ENCODE measurements at places on chromosomes 12 and 14. TPM values are rescaled to one million over a fixed set of nuclear protein-coding genes. Genes with fewer than 3 reads are reported as not detected.

Gene PPFIA2
- polyA plus RNA-seq, result 1.4 TPM

Gene TMEM106C
- polyA plus RNA-seq, result 56.1 TPM

Gene BHLHE41
- polyA plus RNA-seq, result 6.1 TPM

Gene SLC25A21
- polyA plus RNA-seq, result 1.4 TPM

Gene CIPC
- polyA plus RNA-seq, result 24.2 TPM

Gene FSCB
- polyA plus RNA-seq, result not detected

Gene MYO1H
- not detected for polyA plus RNA-seq

Gene JPH4
- polyA plus RNA-seq, result 3.4 TPM

Gene CLEC7A
- polyA plus RNA-seq, result 1.5 TPM

Gene KRT78
- 1.9 TPM for polyA plus RNA-seq

Gene MDGA2
- 0.36 TPM for polyA plus RNA-seq

Gene ADCK1
- 9.1 TPM for polyA plus RNA-seq

- peak; percentile 10 for DNase-seq
Observed at GRCh38 chr12:10184261-10184843, 5.5 kb downstream of the TMEM52B start.

- no peak for DNase-seq
Observed at GRCh38 chr14:99143126-99143525, 128.9 kb downstream of the BCL11B start.

DNA sequence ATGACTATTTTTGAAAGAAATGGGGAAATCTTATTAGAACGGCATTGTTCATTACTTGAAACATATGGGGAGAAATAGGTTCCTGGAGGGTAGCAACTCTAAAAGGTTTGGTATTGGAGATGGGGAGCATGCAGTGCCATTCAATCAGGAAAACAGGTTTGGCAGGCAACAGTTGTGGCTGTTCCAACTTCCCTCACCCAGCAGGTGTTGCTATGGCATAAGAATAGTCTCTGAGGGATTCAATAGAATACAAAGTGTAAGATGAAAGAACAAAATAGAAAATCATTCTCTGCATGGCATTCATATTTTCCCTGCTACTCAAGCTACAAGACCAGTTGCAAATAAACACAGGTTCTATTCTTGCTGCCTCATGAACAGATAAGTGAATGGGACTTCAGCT, 393.3 kb upstream of the RPL10L start:
- no peak for DNase-seq

DNA sequence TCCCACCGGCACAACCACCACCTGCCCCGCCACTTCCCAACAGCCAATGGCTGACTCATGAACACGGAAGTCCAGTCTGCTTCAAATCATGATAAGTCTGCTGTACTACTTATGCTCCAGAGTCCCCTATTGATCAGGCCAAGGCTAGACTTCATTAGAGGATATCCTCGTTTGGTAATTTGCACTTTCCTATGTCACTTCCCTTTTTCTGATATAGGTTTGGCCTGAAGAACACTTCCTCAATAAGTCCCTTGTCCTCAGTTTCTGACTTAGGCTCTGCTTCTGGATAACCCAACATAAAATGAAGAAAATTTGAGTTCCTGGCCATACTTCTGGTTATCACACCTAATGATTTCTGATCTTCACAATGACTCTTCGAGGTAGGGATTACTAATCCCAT, 45.3 kb downstream of the IFNG-AS1 start:
- DNase-seq, result no peak

DNA sequence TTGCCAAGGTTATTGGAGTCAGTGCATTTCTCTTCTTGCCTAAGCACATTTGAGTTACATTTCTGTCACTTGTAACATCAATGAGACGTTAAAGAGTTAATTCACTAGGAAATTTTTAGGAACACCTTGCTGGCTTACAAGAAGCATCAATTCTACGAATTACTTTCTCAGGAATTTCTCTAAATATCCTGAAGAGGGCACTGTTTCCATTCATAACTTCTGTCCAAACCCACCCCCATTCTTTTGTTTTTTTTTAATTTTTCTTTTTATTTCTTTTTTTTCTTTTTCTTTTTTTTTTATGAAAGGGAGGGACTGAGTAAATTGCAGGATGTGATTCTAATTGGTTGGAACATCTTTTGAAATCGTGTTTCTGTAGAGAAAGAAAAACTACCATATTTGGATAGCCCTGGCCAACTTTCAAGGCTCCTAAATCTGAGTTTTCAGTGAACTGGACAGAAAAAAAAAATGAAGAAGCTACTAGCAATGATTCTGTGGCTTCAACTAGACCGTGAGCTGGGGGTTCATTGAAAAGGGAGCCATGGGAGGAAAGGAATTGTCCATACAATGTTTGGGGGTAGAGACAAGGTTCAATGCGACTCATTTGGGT, 285.3 kb downstream of the DAD1 start:
- DNase-seq, result no peak

- no peak for DNase-seq
Observed at GRCh38 chr12:5716976-5717375, 228.1 kb downstream of the ANO2 start.

GRCh38 chr12:100539202-100539601, 34.3 kb upstream of the GAS2L3 start:
- DNase-seq, result peak; percentile 4

DNA sequence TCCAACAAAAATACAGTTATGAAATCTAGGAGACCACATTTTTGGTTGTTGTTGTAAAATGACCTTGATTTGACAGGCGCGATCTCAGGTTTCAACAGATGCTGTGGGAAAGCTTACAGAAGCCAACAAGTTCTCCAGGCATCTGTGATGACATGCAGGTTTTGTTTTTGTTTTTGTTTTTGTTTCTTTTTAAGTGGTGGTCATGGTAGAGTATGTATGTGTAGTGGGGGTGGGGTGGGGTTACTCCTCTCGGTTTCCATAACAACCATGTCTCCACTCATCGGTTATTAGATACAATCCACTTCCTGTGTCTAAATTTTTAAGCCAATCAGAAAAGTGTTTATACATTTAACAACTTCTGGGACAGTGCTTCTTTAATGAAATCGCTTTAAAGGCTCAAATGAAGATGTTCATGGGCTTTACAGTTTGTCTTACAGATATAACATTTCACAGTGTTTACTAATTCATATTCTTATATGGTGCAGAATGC, 199.9 kb upstream of the FOXN3 start:
- DNase-seq, result peak; percentile 54

GRCh38 chr14:59247801-59248584, 59.5 kb downstream of the DAAM1 start:
- DNase-seq, result no peak

DNA sequence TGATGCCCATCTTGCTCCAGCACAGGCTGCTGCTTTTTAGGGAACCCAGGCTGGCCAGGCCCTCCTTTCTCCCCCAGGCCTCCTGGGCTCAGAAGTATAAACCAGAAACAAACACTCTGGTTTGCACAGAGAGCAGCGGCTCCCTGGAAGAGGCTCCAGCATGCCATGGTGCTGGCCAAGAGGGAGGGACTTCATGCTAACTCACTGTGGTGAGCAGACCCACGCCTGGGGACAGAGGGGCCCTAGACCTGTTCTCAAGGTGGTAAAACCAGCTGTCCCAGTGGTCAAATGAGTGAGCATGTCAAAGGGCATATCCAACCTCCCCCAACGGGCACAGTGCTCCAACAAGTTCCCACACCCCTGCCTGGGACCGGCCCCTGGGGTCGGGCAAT, 15.5 kb downstream of the BCL11B start:
- no peak for DNase-seq

GRCh38 chr14:85534458-85535293, 4.7 kb downstream of the FLRT2 start:
- DNase-seq, result peak; percentile 69

DNA sequence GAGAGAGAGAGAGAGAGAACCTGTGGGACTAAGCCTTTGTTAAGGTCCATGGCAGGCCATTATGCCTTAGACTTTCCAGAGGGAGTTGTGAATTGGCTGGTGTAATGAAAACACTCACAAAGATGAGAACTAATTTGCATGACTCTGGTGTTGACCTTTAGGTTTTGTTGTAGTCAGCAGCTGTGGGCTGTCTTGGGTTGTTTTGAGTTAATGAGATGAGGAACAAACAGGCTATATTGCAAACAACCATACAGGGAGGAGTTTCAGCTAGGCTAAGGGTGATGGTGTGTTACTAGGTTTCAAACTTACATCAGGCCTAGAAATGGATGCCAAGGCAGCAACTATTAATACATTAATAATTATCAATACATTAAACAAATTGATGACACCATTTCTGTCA, 26.3 kb downstream of the ATXN7L3B start:
- no peak for DNase-seq

DNA sequence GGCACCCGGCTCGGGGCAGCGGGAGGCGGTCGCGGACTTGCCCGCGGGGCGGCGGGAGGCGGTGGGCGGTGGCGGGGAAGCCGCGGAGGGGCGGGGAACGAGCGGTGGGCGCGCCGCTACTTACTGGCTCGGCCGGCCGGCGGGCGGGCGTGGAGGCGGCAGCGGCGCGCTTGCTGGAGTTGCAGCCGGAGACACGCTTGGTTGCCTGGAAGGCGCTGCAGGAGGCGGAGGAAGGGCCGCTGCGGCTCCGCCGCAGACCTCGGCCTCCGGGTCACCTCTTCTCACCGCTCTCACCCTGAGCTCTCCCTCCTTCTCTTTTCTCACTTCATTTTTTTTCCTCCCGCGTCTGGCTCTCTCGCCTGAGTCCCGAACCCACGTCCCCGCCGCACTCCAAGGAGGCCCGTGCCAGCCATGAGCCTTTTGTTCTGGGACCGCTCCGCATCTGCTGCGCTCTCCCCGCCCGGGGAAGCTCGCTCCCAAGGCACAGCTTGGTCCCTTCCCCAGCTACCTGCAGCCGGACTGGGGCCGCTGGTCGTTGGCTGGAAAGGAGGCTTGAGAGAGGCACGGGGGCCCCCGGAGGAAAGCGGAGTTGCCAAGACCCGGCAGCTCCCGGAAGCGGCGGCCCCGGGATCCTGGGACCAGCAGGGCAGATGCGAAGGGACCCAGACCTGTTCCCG, 592 bp upstream of the KCNK10 start:
- DNase-seq, result peak; percentile 18

DNA sequence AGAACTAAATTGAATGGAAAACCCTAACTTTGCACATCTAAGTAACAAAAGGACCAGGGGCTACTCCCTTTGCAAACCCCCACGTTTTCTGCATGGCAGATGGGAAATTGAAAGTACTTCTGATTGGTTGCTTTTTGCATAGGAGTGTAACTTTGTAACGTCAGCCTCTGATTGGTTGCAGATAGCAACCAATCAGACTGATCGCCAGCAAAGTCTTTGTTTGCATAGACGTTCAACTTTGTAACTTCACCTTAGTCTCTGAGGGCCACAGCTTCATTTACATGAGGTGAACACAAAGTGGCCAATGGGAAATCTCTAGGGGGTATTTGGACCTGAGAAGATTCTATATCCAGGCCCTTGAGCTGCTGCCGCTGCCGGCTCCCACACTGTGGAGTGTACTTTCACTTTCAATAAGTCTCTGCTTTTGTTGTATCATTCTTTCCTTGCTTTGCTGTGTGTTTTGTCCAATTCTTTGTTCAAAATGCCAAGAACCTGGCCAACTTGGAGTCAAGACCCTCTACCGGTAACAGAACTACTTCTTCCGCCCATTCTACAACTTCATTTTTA, 102.5 kb upstream of the PRICKLE1 start:
- DNase-seq, result no peak

DNA sequence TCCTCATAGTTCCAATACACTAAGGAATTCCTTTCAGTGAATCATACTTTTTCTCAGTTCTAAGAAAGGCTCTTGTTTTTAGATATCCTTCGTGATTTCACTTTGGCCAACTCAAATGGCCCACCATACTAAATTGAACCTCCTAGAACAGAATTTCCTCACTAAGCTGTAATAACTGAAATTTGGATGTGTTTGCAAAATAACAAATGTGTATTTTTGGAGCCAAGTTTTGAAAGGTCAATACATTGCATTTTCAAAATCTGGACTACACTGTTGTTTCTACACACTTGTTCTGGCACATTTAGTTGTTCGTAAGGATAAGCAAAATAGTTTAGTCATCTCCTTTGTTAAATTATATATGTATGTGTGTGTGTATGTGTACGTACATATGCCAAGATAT, 439.0 kb upstream of the STXBP6 start:
- DNase-seq, result peak; percentile 40

DNA sequence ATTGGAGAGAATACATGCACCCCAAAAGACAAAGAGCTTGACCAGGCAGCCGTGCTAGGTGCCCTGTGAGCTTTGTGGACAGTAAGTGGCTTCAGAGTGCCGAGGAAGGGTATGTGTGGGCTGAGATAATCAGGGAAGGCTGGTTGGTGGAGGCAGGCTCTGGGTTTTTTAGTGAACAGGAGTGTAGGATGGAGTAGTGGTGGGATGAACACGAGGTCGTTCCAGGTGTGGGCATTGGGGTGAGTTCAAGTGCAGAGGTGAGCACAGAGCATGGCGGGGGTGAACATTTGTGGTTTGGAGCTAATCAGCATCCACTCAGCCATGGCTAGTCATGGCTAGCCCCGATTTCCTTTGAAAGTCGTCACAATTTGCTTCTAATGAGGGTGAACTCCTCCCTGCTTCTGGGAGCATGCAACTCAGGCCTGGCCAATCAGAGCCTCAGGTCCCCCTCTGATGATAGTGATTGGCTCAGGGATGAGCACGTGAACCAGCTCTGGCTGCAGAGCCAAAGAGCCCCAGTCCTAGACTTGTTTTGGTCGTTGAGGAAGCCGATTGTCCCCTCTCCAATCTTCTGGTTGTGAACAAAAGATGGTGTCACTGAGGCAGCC, 40.7 kb upstream of the TCL1B start:
- DNase-seq, result no peak
